Stimulated activated CD8-positive, alpha-beta memory T cell treated with anti-CD3 and anti-CD28 coated beads, Interleukin-4, amount 100 ng/mL, for 24 hours (primary cell): ENCODE measurements at places on chromosomes 6 and 20.

DNA sequence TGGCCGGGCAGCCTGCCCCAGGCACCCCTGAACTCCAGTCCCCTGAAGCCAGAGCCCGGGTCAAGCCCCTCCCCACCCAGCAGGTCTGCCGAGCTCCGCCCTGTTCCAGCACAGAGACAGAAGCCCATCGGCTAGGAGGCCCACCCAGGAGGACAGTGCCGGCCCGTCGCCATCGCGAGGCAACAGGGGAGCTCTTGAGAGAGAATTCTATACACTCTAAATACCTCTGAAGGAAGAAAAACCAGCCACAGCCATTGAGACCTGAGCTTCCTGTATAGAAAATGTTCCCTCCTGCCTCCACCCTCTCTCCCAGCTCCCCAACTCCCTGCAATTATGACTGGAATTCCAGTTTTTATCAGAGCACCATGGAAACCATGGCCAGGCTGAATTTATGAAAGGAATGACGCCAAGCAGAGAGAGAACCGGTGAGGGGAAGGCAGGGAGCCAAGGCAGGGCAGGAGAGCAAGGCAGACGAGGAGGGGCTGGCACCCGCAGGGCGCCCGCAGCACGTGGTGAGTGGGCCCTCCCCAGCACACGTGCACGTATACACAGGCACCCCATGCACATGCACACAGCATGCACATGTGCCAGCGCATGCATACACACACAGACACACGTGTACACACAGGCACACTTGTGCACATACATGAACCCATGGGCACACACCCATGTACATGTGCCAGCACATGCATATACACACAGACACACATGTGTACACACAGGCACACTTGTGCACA, 27.6 kb upstream of the MRGBP start:
- no peak for DNase-seq

DNA sequence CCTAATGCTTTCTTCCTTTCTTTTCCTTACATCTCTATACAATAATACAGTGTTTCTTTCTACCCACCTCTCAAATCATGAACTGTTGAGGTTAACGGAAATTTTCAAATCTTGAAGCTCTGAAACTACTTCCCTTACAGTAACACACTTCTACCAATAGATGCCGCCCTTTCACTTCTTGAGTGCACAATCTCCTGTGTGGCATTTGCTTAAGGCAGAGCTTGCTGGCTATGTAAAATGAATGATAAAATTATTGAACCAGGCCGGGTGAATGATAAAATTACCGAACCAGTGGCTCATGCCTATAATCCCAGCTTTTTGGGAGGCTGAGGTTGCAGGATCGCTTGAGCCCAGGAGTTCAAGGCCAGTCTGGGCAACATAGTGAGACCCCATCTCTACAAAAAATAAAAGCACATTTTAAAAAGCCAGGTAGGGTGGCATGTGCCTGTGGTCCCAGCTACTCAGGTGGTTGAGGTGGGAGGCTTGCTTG, 56.8 kb downstream of the KCNS1 start:
- no peak for DNase-seq

DNA sequence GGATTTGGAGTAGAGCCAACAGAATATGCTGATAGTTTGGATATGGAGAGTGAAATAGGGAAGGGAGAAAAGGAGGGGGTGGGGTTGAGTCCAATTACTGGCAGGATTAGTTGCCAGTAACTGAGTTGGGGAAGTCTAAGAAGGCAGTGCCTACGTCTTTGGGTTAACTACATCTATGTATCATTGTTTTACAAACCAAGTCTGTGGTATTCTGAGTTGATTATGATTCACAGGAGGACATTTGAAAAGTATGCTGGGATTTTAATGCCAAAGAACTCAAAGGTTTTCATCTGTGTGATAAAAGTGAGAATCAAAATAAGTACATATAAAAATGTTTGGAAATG, 14.7 kb downstream of the DSE start:
- DNase-seq, result no peak

DNA sequence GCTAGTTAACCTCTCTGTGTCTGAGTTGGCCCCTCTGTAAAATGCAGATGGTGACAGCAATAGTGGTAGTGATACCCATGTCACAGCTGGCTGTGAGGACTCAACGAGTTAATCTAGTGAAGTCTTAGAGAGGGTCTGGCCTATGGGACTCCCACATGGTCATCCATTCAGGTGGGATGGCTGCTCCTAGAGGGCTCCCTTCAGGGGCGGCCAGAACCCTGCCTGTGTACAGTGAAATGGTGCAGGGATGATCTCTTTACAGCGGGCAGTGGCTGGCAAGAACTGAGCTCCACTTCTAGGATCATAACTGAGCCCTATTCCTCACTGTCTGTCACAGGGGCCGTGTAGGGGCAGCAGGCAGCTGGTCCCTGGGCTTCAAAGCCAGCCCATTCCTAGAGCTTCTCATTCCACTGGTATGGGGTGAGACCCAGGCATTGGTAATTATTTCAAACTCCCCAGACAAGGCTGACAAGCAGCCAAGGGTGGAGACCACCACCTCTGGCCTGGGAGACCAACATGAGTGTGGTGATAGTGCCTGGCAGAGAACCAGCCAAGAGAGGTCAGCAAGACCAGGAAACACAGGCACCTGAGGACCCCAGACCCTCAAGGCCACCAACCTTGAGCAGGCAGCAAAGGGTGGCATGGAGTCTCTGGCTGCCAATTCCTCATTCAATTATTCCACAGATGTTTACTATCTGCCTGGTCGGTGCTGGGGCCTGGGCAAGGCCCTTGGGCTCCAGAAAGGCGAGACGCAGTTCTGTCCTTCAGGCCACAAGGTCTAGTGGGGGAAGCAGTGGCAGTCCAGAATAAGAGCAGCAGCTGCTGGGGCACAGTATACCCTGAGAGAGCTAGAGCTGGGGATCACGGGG, 103.4 kb downstream of the MRPL14 start:
- DNase-seq, result no peak

DNA sequence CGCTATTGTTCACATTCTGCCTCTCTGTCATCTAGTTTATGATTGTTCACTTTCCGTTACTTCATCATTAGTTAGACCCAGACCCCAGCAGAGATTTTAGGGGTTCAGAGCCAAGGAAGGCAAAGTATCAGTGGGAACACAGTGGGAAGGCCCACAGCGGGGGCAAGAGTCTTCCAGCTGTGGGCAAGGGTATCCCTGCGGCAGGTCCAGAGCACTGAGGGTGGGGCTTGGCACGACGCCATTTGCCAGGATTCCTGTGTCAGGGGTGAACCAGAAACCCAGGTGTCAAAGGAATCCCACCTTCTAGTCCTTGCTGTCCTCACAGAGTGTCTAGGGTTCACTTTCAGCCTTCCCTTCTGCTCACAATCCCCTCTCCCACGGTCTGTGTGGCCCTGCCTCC, 13.3 kb downstream of the RAET1E start:
- DNase-seq, result no peak

GRCh38 chr6:156719720-156720563, 57.2 kb upstream of the ARID1B start:
- DNase-seq, result peak; percentile 55

DNA sequence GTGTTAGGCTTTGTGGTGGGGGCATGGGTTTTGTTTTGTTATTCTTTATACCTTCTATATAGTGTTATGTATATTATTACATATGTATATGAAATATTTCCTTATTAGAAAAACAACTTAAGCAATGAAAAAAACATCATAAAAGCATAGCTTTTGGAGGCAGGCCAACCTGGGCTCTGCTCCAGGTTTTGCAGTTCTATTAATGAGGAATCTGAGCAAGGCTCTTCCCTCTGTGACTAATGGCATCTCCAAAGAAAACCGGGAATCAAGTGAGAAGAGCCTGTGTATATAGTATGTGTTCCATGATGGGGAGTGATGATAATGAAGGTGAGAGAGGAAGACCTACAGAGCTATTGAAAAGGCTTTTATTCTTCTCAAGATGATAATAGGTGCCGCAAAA, 291.1 kb downstream of the CLIC5 start:
- no peak for DNase-seq

DNA sequence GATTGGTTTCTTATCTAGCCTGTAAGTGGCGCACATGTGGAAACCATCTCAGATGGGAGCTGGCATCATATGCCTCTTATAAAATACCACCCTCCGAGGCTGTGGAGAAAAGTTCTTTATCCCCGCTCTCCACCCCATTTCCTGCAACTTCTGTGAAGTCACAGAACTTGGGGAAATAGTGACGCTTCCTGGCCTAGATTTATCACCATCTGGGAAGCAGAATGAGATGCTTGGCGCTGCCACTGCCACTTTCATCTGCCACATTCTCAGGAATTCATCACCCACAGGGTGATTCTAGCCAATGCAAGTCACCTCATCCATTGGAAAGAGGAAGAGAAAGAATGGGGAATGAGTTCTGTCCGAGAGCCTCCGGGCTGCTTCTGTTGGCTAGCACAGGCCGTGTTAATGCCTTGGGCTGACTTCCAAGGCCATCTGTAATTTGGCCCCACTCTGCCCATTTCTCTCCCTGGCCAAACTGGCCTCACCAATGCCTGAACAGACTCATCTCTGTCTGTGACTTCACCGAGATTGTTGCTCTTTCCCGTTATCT, 148.8 kb upstream of the SOX4 start:
- DNase-seq, result no peak

GRCh38 chr6:138593124-138593877, 94.0 kb upstream of the NHSL1 start:
- no peak for DNase-seq

DNA sequence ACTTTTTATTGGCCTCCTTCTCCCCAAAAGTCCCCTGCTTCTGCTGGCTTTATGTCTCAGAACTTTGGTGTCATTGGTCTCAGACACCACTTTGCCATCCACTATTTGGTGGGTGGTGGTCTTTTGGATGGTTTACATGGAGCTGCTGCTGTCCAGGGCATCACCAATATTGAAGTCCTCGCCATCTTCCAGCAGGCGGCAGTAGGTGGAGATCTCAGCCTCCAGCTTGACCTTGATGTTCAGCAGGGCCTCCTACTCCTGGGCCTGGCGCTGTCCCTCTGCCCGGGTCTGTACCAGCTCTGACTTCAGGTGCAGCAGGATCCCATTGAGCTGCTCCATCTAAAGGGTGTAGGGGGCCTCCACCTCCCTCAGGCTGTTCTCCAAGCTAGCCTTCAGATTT, 148.4 kb upstream of the FOXA2 start:
- no peak for DNase-seq

- DNase-seq, result no peak
These were observed 106.1 kb downstream of the CEBPB start for GRCh38 chr20:50296450-50297375.

DNA sequence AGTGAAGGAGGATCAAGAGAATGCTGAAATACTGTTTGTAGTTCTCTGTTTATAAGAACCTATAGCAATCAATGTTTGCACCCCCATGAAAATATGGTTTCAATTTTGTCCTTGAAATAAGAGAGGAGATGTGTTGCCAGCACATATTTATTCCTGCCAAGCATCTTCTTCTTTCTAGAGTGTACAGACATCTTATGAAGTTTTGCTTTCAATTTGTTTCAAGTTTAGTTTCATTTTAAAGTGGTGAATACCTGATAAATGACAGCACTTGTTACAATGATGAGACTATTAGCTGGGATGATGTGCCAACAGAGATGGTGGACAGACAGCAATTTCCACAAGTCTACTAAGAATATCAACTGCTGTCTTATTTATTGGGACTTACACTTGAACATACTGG, 39.2 kb upstream of the CENPW start:
- no peak for DNase-seq

- DNase-seq, result no peak
These were observed 105.8 kb downstream of the JARID2 start for GRCh38 chr6:15351631-15352030.

DNA sequence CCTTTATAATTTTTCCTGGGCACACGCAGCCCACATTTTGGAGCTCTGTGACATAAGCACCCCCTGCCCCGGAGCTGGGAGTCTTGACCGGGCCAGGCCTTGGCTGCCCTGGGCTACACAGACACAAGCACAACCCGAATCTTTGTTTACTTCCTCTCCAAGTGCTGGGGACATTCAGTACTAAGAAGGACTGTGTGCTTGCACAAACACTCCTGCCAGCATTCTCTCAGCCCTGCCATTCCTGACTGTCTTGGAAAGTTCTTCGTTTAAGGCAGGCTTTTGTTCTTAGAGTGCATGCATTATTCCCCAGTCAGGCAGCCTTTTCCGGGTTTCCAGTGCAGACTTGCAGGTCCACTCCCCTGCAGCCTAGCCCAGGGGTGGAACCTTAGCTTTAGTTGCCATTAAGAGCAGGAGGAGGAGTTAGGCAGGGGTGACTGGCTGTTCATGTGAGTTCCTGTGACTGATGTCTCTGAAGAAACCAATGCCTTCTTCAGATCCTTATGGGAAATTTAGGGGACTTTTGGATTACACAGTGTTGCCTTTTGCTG, 28.6 kb downstream of the FOXO3 start:
- DNase-seq, result no peak

GRCh38 chr6:139433631-139434419, 59.4 kb upstream of the CITED2 start:
- DNase-seq, result no peak

DNA sequence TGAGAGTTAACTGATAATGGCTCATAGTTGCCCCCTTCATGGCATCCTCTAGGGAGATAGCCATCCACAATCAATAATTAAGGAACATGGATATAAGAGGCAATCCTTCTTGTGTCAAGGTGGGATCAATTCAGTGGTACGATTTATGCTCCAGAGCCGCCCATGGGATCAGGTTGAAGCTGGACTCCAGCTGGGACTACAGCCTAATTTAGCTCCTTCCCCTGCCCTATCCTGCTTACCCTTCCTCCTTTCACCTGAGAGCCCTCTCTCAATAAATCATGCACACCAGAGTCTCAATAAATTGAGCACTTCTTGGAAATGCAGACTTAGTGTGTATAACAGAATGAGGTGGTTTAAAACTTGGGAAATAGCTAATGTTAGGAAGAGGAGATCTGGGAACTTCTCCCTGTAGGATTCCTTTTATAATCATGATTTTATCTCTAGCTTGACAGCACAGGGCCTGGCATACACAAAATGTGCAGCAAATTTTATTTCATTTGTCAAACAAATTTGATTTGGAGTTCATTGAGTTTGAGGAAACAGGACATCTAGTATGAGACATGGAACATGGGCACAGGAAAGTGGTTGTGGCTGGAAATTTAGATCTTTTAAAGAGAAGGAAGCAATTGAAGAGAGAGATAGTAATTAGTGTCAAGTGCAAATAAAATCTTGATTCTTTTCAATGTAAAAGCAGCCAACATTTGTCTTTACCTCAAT, 28.6 kb upstream of the OGFRL1 start:
- no peak for DNase-seq

DNA sequence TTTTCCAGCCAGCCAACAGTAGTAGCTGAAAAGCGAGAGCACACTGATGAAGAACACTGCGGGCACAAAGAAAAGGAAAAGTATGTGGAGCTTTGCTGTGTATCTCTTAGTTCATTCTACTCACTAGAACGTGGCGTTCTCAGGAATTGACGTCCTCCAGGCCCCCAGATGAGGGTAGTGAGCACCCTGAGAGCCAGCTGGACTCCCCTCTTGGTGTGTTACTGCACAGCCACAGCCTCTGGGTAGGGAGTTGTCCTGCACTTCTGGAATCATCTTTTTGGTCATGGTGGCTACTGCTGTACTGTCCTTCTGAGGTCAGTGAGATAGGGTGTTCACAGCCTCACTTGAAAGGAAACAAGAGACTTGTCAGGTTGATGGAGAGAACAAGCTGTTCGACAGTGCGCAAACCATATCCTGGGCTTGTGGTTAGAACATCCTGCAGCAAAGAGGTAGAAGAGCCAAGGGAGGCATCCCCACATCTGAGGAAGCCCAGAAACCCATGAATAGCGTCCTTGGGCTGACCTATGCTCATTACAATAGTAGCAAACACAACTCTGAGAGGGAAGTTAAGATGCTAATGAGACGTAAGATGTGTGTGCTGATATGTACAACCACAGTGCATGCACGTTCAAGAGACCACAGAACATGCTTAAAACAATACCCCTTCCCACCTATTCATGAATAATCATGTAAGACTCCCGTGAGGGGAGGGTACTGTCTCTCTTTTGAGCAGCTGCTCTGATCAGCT, 14.6 kb upstream of the HLA-F start:
- DNase-seq, result no peak
